ENCODE measurements at places on chromosomes 6 and 20. TPM values are rescaled to one million over a fixed set of nuclear protein-coding genes. Genes with fewer than 3 reads are reported as not detected.

DNA sequence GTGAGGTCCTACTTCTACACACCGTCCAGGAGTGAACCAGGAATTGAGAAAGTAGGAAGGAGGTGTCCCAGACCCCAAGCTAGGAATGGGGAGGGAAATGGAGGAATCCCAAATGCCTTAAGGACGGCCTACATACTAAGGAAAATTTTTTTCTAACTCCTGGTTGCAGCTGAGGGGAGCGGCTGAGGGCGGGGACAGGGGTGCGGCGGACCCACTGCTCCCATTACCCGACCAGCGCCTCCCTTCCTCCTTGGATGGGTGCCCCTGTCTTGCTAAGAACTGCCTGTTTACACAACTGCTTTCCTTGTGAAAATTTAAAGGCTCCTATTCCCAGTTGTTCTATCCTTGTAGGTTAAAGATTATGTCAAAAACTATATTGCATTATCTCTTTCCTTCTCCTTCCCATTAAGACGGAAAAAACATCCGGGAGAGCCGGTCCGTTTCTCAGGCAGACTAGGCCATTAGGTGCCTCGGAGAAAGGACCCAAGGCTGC is 699 bp upstream of the HSPA1B start:
- DNase-seq, result no peak

DNA sequence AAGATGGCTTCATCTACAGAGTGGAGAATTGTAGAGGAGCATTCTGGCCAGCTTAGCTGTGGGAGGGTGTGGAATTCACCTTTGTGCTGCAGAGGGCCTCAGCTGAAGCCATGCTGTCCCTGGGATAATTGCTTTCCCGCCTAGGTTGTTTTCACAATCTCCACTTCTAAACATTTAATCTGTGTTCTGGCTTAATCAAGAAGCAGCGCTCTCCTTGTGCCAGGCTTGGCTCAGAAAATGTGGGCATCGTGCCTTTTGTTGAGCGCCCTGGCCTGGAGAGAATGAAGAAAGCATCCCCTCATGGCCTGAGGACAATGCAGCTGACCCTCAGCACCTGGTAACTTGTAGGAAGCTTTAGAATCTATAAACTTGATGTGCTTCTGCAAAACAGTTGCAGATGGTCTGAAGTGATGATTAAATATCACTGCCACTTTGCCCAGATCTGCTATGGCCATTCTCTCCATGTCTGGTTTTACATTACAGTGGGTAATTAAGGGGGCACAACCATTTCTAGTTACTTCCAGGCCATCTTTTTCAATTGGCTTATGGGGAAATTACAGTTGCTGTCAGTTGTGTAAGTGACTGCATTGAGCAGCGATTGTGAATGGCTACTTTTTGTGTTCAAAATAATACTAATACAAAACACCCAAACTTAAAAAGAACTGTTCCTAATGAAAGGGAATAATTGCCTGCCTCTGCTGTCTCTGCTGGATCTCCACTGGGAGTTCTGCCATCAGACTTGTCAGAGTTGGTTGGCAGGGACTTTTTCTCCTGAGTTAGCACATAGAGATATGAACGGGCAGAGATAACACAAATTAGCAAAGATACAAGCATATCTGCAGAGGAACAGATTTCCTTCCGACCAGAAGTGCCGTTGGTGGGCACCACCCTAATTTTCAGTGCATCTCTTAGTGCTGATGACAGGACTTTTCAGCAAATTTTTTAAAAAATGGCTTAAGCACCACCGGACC is 18.4 kb downstream of the CTNNBL1 start:
- no peak for DNase-seq

DNA sequence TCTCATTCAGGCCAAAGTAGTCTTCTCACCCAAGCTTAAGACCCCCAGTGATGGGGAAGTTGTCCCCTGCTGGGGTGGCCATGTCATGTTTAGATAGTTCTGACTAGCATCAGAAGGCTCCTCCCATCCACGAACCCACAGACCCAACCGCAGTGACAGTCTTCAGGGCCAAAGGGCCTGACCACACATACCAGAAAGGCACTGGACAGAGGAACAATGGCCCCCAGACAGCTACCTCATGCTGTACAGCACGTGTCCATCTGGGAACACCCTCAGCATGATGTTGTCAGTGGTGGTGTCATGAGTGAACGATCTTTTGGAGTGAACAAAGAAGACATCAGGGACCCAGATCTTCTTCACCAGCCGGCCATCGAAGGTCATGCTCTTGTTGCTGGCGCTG is 46.3 kb downstream of the GABRR2 start:
- DNase-seq, result no peak

GRCh38 chr6:74409447-74409846 is 713.4 kb downstream of the CD109 start:
- DNase-seq, result peak; percentile 3

- no peak for DNase-seq
Observed at GRCh38 chr6:168793649-168794048, 352.7 kb downstream of the SMOC2 start.

DNA sequence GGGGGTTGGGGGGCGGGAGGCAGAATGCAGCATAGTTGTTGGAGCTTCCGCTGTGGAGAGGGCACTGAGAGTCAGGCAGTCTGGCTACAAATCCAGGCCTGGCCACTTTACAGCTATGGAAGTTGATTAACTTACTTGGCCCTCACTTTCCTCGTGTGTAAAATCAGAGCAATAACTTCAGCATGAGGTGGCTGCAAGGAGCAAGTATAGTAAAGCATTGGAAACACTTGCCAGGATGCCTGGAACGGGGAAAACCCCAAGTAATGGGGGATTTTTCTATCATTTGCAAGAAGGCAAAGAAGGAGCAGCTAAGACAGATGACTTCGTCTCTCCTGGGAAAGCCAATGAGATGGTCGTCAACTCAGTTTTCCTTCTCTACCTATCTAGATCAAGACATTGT is 35.8 kb downstream of the AGPAT4 start:
- no peak for DNase-seq

- DNase-seq, result no peak
Observed at GRCh38 chr6:143677577-143677890, 231 bp upstream of the PHACTR2 start.

- no peak for DNase-seq
Observed at GRCh38 chr6:7886132-7886531, 24.5 kb downstream of the TXNDC5 start.

DNA sequence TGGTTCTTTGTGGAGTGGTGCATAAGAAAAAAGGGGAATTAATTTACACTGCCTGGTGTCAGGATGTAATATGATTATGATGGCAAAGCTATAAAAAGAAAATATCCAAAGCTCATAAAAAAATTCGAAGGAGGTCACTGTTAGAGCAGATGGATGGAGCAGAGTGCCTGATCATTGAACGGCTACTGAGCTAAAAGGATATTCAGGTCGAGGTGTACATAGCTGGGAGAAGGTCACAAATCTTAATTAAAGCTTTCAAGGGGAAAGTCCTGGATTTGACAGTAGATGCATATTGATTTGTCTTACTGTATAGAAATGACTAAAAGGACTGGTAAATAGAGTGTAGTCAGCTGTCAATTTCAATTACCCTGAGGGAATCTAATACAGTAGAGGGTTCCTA is 84.4 kb downstream of the PKIB start:
- DNase-seq, result no peak

DNA sequence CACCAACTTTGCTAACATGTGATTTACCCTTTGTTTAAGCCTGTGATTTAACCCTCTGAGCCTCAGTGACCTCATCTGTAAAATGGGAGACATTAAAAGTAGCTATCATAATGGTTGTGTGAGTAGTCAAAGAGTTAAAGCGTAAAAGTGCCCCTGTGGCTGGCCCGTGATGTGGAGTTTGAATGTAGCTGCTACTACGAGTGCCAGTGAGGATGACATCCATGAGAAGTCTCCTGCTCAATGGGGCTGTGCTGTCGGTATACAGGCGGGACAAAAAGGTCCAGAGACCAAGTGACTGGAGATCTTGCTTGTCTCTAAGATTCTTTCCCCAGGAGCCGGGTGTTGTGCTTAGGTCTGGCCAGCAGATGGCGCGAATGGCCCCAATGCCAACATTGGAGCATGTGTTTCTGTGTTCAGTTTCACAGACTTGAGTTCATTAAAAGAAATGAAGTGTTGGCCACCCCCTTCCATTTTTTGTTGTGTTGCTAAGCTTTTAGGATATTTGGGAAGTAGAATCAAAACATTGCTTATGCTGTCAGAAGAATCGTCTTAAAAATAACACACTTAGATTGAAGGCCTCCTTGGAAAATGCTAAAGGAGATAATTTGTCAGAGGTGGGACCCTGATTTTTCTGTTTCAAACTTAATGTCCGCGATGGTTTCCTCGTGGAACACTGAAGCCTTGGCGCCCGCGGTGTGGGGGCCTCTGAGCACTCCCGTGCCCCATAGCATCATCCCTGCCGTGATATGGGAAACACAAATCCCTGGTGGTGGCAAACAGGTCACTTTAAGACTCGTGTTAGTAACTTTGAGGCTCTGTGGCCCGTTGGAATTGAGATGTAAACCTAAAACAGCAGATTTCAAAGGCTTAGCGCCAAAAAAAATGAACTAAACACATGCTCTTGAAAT is 9.3 kb upstream of the RBM38 start:
- peak; percentile 70 for DNase-seq

DNA sequence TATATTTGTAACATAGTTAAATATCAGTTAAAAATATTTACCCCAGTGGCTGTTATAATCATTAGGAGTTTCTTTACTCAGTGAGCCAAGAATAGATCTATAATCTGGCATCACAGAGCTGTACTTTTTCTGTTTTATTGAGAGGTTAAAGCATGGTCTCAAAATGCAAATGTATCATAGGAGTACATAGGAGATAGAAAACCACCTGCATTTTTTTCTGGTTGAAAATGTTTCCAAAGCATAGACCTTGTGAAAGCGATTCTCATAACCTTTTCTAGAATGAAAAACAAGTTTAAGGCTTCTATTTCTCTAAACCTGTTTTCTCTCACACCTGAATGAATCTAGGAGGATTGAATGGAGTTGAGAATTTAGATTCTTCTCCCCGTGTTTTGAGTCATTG is 14.4 kb downstream of the KCNQ5 start:
- no peak for DNase-seq

DNA sequence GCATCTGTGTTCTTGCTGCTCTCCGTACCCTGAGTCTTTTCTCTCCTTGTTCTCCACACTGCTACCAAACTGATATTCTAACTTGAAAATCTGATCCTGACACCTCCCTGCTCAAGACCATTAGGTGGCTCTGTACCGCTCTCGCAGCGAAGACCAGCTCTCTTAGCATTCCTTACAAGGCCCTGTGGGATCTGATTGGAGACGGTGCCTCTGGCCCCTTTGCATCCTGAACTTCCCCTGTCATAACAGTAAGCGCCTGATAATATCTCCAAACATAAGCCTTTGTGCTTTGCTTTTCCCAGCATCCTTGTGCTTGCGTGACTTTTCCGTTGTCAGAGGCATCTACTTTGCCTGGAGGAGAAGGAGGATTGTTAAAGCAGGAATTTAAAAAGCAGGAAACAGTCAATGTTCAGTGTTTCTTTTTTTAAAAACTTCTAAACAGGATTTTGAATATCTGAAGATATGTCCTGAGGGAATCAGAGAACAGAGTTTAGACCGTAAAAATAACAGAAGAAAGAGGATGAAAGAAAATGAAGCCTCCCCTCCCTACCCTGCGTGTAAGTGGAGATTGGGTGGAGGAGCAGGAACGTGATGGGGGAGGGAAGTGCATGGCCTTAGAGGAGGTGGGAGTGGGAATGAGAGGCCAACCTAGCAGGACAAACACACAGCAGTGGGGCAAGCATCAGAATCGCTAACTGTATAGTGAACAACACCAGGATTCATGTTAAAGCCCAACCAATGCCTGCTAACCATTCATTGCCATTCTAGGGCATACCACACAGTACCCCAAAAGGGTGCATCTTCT is 89.2 kb upstream of the STMND1 start:
- DNase-seq, result no peak

GRCh38 chr20:38771621-38772020 is 23.4 kb downstream of the ACTR5 start:
- no peak for DNase-seq

DNA sequence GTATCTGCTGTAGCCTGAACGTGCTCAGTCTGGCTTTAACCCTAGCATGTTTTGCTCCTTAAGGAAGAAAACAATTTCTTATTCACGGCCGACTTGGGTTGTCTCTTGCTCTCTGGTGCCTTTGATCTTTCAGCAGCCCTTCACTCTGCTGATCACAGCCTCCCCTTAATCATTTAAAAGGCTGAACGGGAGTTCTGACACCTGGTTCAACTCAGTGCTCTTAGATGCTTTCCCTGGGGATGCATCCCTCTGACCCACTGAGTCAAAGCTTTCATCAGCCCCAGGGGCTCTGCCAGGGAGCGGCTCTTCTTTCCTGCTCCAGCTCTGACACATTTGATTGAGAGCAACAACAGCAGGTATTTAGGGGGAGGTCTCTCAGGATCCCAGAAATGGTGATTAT is 79.0 kb upstream of the FYN start:
- DNase-seq, result no peak

DNA sequence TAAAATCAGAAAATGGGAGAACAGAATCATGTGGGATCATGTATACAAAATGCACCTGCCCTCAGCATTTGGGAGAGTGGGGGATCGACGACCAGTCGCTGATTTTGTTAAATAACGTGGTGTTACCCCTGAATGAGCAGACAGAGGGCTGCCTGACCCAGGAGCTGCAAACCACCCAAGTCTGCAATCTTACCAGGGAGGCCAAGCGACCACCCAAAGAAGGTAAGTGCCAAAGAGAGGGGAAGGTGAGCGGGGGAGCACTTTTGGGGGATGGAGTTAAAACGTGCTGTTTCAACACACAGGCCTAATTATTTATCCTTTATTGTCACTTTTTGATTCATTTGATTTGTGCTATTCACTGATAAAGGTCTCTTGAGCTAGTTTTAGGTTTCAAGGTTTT is 4.1 kb downstream of the ADGRB3 start:
- no peak for DNase-seq

- DNase-seq, result no peak
Observed at GRCh38 chr6:40710626-40711330, 123.6 kb upstream of the LRFN2 start.

DNA sequence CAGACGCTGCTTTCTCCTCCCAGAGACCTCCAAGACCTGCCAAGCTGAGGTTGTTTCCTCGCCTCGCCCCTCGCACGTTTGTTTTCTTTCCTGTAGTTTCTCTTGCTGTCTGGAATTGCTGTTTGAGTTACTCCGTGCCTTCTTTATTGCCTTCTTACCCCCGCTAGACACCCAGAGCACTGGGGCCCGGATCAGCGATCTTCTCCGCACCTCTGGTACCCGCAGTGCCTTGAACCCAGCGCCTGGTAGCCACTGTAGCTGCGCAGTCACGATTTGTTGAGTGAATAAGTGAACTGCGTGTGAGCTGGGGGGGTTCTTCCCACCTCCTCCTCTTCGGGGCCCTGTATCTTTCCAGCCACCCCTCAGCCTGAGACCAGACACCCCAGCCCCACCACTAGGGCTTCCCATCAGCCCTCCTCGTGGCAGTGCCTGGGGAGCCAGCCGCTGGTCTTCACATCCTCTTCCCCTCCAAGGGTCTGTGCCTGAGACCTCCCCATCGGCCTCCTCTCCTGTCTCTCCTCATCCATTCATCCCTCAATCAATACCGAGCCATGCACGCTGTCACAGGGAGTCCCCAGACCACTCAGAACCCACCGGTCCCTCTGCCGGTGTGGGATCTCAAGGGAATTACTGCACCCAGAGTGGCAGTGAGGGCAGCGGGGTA is 849 bp upstream of the BMP7 start:
- DNase-seq, result no peak

- DNase-seq, result no peak
Observed at GRCh38 chr6:101630941-101631340, 237.4 kb downstream of the GRIK2 start.

CRIP3 gene
- polyA plus RNA-seq, result 3.7 TPM

TFAP2D gene
- not detected for polyA plus RNA-seq

BMP7 gene
- polyA plus RNA-seq, result 18.9 TPM

OLIG3 gene
- polyA plus RNA-seq, result not detected

CGA gene
- 0.53 TPM for polyA plus RNA-seq

EFCAB8 gene
- 0.26 TPM for polyA plus RNA-seq

CDH4 gene
- 3.6 TPM for polyA plus RNA-seq

VGLL2 gene
- not detected for polyA plus RNA-seq

Measured in right lung (tissue), 10 donors.